SK-N-SH treated with all-trans-retinoic acid at 6 μM for 48 hours (cell line): ENCODE measurements at places on chromosomes 2 and 18.

GRCh38 chr2:207432453-207432852, 97.3 kb upstream of the CREB1 start:
- ATAC-seq = no peak

- ATAC-seq = no peak
These were observed 593.1 kb upstream of the LRRTM4 start for GRCh38 chr2:78115291-78115690.

- ATAC-seq = no peak
These were observed 49.7 kb downstream of the RIF1 start for GRCh38 chr2:151459358-151459757.

- ATAC-seq = no peak
These were observed 27.4 kb downstream of the ADAM17 start for GRCh38 chr2:9527995-9528787.

DNA sequence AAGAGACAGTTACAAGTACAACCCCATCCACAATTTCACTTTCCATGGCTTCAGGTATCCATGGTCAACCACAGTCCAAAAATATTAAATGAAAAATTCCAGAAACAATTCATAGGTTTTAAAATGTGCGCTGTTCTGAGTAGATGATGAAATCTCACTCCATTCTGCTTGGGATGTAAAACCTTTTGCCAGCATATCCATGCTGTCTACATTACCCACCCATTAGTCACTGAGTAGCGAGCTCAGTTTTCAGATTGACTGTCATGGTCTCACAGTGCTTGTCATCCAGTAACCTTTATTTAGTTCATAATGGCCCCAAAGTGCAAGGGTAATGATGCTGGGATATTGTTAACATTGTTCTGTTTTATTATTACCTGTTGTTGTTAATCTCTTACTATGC, 40.5 kb downstream of the SMAD4 start:
- peak; percentile 95 for ATAC-seq

- ATAC-seq = peak; percentile 71
These were observed 162.3 kb downstream of the PHLPP1 start for GRCh38 chr18:62877411-62878221.

DNA sequence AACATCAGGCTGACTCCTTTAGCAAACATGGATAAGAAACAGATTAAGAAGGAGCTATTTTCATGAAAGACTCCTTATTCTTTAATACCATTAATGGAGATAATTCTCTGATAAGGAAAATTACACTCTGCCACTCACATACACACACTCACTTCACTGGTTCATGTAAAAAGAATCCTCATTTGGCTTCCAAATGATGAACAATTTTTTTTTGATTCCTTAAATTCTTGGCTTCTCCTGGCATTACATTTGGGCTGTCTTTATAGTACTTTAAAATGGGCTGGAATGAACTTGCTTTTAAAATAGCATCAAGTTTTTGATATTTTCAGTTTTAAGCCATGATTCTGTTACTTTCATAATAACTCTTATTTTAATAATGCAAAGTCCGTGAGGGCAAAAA, 328.6 kb downstream of the SLC8A1 start:
- ATAC-seq = no peak

DNA sequence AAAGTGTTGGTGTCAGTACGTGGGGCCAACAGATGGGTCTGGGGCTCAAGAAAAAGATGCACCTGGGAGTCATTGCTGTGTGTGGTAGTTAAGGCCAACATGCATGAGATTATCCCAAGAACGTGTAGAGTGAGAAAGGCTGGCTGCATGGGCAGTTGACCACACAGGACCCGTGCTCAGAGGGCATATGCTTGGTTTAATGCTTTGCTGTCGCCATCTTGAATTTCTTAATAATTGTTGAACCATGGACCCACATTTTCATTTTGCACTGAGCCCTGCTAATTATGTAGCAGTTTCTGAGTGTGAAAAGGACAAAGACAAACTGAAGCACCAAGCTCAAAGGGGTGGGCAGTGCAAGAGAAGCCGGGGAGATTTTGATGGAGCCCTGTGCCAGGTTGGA, 148.1 kb downstream of the CYP26B1 start:
- no peak for ATAC-seq

DNA sequence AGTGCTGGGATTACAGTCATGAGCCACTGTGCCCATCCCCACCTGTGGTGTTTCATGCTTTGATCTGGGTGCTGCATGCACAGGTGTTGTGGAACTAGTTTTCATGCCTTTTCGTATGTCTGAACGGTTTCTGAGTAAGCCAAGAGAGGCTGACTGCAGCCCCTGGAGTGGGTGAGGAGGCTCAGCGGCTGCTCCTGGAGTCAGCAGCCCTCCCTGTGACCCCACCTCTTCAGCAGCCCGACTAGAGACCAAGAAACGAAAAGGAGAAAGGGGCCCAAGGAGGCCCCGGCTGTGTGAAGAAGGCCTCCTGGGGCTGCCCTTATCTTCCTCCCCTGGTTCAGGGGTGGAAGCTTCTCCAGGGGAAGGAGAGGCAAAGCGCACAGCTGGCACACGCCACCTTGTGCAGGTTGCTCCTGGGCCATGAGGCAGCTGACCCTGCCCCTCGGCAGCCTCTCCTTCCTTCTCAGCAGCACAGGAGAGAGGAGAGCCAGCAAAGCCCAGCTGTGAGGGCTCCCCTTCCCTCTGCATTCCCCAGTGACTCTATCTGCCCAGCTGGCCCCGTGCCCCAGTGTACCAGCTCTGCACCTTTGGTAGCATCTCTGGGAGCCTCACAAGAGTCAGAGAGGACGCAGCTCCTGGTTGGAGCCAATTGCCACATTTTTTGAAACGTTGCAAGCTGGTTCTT, 182.5 kb upstream of the HS6ST1 start:
- ATAC-seq = no peak

DNA sequence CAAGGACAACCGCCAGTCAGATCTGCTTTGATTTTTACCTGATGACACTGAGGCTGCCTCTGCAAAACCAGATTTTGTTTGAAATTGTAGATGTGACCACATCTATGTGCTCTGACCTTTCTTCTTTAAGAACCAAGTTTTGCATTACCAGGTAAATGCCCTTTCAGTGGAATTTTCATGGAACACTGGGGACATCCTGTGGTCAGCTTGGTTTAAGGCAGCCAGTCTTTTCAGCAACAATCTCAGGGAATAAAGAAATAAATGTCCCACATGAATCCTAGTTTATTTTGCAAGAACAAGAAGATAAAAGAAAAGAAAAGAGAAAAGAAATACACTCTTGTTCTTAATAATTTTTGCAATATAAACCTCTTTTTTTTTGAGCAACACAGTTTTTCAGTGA, 90.6 kb downstream of the POU3F3 start:
- ATAC-seq = 0 out of 3 replicates have a peak, but pooled peaks have one; percentile 33

GRCh38 chr18:9048808-9049494, 53.5 kb upstream of the NDUFV2 start:
- no peak for ATAC-seq

GRCh38 chr2:215428060-215428910, 7.6 kb downstream of the FN1 start:
- no peak for ATAC-seq

DNA sequence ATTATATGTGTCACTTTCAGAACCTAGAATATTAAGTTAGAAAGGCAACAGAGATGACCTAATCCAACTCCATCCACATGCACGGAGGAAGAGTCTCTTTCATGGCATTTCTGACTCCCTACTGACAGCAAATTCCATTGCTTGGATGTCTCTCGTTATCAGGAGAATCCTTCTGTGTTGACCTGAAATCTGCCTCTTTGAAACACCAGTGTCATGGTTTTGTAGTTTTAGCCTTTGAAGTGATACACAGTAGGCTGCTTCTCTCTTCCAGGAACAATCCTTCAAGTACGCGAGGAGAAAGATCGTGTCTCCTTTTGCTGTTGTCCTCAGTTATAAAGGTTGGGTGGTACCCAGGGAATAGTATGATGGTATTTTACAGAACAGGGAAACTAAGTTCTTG, 201.9 kb upstream of the RASGRP3 start:
- no peak for ATAC-seq

GRCh38 chr18:45379903-45380302, 235.4 kb upstream of the SLC14A2 start:
- ATAC-seq = no peak

- ATAC-seq = no peak
These were observed 65.6 kb downstream of the CYB5A start for GRCh38 chr18:74226156-74226555.

GRCh38 chr2:216478151-216478550, 20.5 kb upstream of the RPL37A start:
- peak; percentile 98 for ATAC-seq

DNA sequence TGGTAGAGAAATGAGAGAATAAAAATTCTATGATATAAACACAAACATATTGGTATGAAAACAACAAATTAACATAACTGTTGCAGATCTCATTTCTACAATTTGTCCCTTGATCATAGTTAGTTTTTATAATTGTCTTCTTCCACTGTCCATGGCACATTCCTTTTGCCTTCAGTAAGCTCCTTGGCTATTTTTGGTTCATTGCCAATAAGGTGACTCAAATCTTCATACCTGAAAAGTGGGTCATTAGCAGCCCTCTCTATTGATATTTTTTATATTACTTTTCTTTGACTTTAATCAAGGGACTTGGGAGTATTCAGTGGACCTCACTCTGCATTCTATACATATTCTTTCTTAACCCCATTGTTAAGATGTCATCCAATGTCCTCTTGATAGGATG, 552.9 kb downstream of the TDRD15 start:
- no peak for ATAC-seq
